ENCODE measurements at places on chromosomes 7 and 10.
A peak's percentile ranks its signal among the peaks of the same experiment; 100 is the strongest.

- no peak for DNase-seq
Observed at GRCh38 chr7:73509463-73509862, 12.6 kb downstream of the BAZ1B start.

- DNase-seq = peak; percentile 78
Observed at GRCh38 chr10:107971411-107971810, 806.9 kb upstream of the SORCS1 start.

GRCh38 chr10:109889867-109890266 lies 33.4 kb downstream of the XPNPEP1 start:
- no peak for DNase-seq

DNA sequence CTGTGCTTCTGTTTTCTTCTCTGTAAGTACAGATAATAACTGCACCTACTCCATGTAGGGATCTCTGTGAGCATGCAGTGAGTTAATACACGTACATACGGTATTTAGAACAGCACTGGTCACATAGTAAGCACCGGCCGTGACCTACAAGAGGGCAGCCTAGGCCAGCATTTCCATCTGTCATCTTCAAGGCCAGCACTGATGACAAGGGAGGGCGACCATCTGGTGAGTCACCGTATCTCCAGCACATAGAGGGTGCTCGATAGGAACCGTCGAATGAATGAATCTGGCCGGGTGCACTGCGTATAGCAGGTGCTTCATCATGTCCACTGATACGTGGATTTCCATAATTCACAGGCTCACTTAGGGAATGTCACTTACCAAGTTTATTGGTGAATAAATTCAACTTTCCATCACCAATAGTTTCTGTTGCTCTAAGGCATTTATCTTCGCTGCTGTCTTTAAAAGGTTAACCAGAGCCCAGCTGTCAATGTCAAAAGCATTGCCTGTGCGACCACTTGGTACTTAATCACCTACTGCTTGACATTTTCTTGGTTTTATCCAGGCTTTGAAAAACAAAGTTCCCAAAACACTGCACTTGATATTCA lies 8.3 kb downstream of the NOD1 start:
- no peak for DNase-seq

- no peak for DNase-seq
Observed at GRCh38 chr7:22447762-22448161, 52.2 kb downstream of the STEAP1B start.

- DNase-seq = no peak
Observed at GRCh38 chr10:59002011-59002410, 174.4 kb upstream of the PHYHIPL start.

GRCh38 chr7:141339603-141340002 lies 211.6 kb upstream of the AGK start:
- no peak for DNase-seq

Data from fibroblast of the conjunctiva (primary cell).